Airway epithelial cell (primary cell): ENCODE measurements at places on chromosomes 1 and 21. TPM values are rescaled to one million over a fixed set of nuclear protein-coding genes. Genes with fewer than 3 reads are reported as not detected.

EMC1 gene
- 43.0 and 58.8 TPM in 2 replicates for total RNA-seq

NBPF6 gene
- not detected in 2 replicates for total RNA-seq

SPRR2A gene
- 8.3 and 8.4 TPM in 2 replicates for total RNA-seq

CFAP74 gene
- total RNA-seq, result 0.07 TPM in 1 of 2 replicates, not detected in the other

OLFML3 gene
- total RNA-seq, result 0.65 and 1.3 TPM in 2 replicates

CENPF gene
- total RNA-seq, result 26.4 and 39.8 TPM in 2 replicates

WDR3 gene
- 14.7 and 16.1 TPM in 2 replicates for total RNA-seq

F11R gene
- total RNA-seq, result 117 and 131 TPM in 2 replicates

S100A8 gene
- 1,254 and 1,417 TPM in 2 replicates for total RNA-seq

PTGFRN gene
- total RNA-seq, result 134 and 169 TPM in 2 replicates

CLCNKA gene
- not detected in 2 replicates for total RNA-seq
